ENCODE measurements at places on chromosomes 6 and 20.

GRCh38 chr6:151032034-151032433 is 166.5 kb downstream of the MTHFD1L start:
- DNase-seq, result no peak

GRCh38 chr6:149077208-149077607 is 240.3 kb upstream of the TAB2 start:
- no peak for DNase-seq

- no peak for DNase-seq
Measured at GRCh38 chr20:43558412-43559146, at the start of gene SGK2. SGK2 (plus strand) TSS chr20:43559027; CDS start chr20:43566496, 7,469 bp downstream.

GRCh38 chr6:82208913-82209312 is 38.6 kb downstream of the IBTK start:
- no peak for DNase-seq

- DNase-seq, result no peak
Measured at GRCh38 chr6:83708546-83708969, 343 bp downstream of the SNAP91 start.

DNA sequence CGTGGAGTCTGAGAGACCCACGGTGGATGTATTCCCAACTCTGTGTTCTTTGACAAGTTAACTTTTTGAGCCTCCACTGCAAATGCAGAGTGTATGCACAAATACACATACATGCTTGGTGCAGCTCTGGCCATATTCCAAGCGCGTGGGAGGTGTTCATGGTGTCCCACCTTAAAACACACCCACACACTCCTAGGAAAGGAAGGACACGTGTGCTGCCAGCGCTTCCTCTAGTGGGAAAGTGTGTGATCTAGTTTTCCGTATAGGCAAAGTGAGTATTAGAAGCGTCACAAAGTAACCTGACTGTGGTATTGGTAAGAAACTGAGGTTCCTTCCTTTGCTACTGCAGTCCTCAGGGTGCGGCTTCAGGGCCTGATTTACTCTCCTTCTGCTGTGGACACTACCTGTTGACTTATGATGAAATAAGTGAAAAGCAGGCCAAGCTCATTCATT is 36.0 kb upstream of the MPC1 start:
- no peak for DNase-seq

DNA sequence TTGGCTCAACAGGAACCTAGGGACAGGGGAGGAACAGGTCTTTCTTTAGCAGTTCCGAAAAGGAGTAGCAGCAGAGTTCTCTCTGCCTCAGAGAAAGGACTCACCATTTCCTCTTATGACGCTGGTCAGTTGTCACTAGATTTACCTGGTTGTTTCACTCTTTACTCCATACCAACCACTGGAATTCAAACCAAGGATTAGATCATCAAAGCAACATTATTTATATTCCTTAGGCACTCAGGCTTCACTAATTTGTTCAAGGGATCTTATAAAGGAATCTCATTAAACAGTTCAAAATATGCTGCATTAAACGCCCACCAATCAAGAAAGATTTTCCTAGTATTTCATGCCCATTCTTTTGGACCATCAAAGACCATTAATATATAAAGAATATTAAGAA is 1129.5 kb upstream of the MAP3K7 start:
- no peak for DNase-seq

- no peak for DNase-seq
Measured at GRCh38 chr6:33323623-33323948, 6.0 kb upstream of the ZBTB22 start.

- DNase-seq, result no peak
Measured at GRCh38 chr20:17956099-17956685, 12.4 kb downstream of the SNX5 start.

DNA sequence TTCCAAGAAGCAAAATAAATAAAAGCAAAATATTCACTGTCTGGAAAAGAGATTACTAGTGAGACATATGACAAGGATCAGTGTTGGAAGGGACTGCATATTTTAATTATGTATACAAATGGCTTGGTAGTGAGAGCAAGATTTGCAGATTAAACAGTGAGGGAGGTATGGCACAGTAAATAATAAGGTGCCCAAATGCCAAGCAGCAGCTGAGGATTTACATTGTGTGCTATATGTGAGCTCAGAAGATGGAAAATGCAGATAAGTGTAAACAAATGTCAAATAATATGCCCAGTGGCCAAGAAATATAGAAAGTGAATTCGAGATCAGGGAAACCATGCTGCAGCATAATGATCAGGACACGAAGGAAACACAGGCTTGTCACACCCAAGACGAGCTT is 173.8 kb upstream of the NRSN1 start:
- no peak for DNase-seq

- no peak for DNase-seq
Measured at GRCh38 chr6:157985378-157986155, 3.9 kb downstream of the SYNJ2 start.

- DNase-seq, result no peak
Measured at GRCh38 chr6:106591111-106591825, 38.0 kb downstream of the RTN4IP1 start.

GRCh38 chr6:161918109-161918531 is 644.3 kb upstream of the AGPAT4 start:
- no peak for DNase-seq

- no peak for DNase-seq
Measured at GRCh38 chr20:44064501-44065400, 122.2 kb downstream of the JPH2 start.

Data from stimulated activated CD8-positive, alpha-beta memory T cell treated with anti-CD3 and anti-CD28 coated beads, Interleukin-2, amount 100 ng/mL, for 48 hours (primary cell).